ENCODE measurements at places on chromosomes 2 and 18.

DNA sequence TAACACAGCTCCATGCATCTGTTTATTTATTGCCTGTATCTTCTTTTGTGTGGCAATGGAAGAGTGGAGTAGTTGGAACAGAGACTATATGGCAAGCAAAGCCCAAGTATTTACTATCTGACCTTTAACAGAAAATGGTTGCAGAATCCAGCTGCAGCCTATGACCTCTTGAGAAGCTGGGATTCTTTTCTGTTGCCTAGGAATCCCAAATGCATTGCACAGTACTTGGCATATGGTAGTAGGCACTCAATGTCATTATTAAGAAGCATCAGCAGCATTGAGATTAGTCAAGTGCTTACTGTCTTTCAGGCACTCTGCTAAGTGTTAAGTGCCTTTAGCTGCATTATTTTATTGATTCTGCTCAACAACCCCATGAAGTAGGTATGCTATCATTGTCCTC lies 331.6 kb downstream of the CCDC85A start:
- DNase-seq, result no peak

GRCh38 chr2:197538412-197538811 lies 22.5 kb downstream of the MOB4 start:
- no peak for DNase-seq

DNA sequence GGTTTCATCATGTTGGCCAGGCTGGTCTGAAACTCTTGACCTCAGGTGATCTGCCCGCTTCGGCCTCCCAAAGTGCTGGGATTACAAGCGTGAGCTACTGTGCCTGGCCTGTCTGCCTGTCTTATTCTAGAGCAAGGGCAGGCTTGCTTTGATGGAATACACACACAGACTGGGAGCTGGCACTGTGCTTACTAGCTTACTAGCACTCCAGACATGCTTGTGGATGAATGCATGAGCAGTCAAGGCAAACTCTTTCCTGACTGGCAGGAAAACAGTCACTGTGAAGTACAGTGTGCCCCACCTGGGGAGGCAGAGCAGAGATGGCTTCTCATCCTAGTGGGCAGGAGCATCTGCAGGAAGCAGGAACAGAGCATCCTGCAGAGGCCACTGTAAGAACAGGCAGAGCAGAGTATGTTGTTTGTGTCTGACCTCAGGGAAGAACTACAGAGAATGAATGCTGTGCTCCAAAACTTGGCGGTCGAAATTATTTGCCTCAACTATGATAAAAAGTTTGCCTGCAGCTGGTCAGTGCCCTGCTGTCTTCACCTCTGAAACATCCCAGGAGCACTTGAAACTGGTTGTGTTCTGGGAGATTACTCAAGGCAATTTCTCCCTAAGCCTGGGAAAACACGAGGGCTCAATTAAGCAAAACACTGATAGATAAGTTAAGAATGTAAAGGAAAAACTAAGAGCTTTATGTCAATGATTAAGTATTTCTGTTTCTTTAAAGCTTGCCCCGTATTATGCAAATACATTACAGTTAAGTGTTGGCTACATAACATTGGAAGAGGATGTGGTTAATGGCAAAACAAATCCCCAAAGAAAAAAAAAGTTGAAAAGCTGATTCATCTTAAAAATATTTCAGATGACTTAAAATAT lies 102.4 kb downstream of the VAPA start:
- no peak for DNase-seq

DNA sequence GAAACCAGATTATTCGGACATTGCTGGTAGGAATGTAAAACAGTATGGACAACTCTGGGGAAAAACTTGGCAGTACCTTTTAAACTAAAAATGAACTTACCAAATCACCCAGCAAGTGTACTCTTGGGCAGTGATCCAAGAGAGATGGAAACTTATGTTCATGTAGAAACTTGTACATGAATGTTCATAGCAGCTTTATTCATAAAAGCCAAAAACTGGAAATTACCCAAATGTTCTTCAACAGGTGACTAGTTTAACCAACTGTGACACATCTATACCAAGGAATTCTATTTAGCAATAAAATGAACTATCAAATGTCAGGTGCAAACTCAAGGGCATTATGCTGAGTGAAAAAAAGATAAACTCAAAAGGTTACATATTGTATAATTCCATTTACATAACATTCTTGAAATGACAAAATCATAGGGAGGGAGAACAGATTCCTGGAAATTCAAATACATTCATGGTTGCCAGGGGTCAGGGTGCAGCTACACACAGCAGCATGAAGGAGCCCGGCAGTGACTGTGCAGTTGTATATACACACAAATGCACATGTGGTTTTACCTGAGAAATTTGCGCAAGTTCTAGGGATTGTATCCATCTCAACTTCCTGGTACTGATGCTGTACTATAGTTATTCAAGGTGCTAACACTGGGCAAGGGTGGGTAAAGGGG lies 3.5 kb upstream of the RNU4ATAC start:
- no peak for DNase-seq

- DNase-seq, result no peak
Measured at GRCh38 chr2:39625927-39626270, 39.8 kb upstream of the TMEM178A start.

GRCh38 chr2:101921319-101921952 lies 70.3 kb upstream of the IL1R2 start:
- no peak for DNase-seq

Data from CD4-positive, alpha-beta memory T cell (primary cell).